ENCODE measurements at places on chromosomes 6 and 20.
A peak's percentile ranks its signal among the peaks of the same experiment; 100 is the strongest.

- no peak for DNase-seq
Measured at GRCh38 chr6:53686355-53686940, 20.9 kb upstream of the KLHL31 start.

GRCh38 chr6:146902846-146903245, 301.4 kb upstream of the STXBP5 start:
- no peak for DNase-seq

DNA sequence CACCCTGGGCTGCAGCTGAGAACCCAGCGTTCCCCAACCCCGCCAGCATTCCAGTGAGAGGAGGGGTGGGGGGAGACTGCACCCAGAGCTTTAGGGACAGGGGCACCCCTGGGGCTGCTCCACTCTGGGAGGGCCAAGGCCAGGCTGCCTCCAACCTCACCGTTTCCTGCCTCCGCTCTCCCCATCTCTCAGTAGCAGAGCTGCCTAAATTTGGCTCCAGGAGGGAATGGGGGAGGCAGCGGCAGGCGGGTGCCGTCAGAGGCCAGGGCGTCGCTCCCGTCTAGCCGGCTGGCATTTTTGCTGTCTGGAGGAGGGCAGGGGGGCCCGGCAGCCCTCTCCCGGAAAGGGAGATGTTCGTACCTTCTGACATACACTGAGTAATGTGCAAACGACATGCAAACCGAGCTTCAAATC, 46.6 kb downstream of the NOL4L start:
- no peak for DNase-seq

DNA sequence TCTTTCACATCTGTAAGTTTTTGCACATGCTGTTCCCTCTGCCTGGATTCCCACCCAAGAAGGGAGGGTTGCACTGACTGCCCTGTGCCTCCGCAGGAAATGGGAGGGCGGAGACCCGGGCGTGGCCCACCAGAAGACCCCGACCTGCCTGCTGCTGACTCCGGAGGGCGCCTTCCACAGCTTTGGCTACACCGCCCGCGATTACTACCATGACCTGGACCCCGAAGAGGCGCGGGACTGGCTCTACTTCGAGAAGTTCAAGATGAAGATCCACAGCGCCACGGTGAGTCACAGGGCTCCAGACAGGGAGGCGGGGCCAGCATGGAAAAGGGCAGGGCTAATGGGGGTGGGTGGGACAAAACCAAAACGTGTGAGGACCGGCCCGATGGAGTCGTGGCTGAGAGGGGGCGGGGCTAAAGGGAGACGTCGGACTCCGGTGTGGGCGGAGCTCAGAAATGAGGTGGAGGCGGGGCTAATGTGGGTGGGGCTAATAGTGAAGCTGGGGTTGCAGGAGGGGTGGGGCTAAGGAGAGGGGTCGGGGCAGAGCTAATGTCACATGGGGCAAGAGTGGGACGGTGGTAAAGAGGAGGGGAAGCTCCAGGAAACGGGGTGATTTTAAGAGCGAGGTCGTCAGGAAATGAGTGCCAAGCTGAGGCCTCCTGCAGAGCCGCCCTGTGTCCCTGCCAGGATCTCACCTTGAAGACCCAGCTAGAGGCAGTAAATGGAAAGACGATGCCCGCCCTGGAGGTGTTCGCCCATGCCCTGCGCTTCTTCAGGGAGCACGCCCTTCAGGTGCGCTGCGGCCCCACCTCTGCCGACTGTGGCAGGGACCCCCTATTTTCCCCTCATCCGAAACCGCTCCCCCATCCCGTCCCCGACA, 12.6 kb downstream of the HSPA12B start:
- DNase-seq = peak; percentile 69

DNA sequence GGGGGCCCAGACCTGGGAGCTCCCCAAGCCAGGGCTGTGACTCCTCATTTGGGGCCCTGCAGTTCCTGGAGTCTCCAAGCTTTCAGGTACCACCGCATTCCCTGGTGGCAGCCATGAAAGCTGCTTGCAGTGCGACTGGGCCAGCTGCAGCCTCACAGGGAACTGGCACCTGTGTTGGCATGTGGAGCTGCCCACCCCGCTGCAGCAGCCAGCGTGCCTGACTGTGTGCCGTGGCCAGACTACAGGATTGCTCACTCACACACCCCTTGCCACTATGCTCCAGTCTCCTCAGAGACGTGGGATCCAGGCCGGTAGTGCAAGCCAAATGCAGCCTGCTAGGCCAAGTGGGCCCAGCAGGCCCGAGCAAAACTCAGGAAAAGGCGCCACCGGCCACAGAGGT, 450.7 kb downstream of the COL12A1 start:
- no peak for DNase-seq

DNA sequence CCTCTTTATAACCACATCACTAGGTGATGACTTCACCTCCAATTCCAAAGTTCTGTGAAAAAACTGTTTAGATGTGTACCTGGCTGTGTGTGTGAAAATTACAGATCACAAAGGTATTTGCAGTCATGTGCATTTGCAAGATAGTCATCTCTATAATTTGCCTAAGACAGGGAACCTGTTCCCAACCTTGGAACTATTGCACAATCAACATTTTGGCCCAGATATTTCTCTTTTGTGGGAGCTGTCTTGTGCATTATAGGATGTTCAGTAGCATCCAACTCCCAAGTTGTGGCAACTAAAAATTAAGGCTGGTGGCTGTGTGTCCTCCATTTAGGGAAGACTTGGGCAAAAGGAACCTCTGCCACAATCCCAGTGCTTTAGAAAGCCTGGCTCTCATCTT, 34.0 kb upstream of the FAM210B start:
- DNase-seq = no peak

DNA sequence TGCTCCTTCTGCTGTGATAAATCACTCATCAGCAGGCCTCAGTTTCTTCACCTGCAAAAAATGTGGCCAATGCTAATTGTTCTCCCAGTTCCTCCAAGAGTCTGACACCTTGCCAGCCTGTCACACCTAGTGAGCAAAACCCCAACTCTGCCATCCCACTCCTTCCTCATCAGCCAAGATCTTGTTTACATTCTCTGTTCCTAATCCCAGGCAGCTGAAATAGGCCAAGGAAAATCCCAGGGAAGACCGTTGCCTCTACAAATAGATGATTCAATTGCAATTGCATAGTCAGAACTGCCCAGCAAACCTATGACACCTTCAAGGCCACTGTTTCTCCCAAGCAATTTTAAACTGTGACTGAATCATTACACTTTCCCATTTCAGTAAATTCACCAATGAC, 78.7 kb downstream of the GMDS start:
- DNase-seq = no peak

- no peak for DNase-seq
Measured at GRCh38 chr6:36676141-36677058, 2.1 kb upstream of the CDKN1A start.

DNA sequence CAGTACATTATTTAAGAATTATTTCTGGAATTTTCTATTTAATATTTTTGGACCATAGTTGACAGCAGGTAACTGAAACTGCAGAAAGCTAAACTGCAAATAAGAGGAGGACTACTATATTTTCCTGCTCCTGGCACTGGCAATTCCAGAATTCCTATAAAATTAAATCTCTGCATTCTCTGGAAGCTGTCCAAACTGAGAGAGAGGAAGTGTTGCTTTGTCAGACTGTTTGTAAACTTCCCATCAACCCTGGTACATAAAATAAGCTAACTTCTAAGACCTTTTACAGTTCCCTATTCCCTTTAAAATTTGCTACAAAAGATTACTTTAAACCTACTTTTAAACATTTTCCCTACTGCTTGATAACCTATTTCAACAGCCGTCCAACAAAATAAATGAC, 196.1 kb upstream of the RUNX2 start:
- DNase-seq = no peak

GRCh38 chr6:13446381-13446780, 41.0 kb downstream of the GFOD1 start:
- DNase-seq = no peak

- DNase-seq = no peak
Measured at GRCh38 chr6:154543628-154544027, 33.1 kb upstream of the CNKSR3 start.

DNA sequence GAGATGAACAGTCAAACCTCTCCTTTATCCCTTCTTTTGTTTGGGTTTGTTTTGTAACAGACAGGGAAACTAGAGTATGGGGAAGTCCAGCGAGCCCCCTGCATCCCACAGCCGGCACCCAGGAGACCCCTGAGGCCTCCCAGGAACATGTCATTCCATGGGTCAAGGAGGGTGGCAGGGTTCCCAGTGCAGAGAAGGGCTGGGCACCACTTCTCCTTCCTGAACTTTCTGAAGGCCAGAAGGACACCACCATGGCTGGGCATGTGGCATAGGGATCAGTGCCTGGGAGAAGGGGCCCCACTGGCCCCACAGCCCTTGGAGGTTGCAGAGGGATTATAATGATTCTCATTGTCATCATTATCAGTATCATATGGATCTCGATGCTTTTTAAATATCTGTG, 13.9 kb upstream of the CST7 start:
- no peak for DNase-seq

GRCh38 chr20:61937146-61937962, 128.3 kb downstream of the TAF4 start:
- DNase-seq = no peak

DNA sequence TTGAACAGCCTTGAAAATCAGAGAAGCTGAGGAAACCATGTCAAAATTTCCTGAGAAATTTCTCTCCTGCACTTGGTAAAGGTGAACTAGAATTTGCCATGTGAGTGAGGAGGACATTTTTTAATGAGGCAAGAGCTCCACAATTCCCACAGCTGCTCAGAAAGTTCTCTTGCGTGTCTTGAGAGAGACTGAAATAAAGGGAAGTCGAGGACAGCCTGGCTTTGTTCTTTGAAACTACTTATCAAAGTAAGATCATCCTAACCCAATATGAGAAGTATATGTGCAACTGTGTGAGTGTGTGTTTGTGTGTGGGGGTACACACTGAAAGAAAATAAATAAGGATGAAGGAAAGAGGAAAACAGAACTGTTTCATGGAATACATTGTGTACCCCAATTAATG, 163.4 kb downstream of the SLC24A3 start:
- no peak for DNase-seq

DNA sequence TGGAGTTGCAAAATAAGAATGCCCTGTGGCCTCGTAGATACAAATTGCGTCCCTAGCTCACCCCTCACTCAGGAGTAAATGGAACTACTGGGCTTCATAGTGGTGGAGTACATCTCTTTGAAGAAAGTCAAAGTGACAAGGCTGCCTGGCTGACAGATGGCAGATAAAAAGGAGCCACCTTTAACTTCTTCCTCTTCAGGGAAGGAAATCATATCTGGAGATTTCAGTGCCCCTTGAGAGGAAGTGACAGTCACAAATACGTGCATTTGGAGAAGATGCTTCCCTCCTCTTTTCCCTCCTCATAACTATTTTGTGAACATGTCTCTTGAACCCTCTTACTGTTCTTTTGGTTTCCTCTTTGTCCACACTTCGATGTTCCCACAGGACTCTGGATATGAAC, 43.2 kb downstream of the PPP1R3G start:
- DNase-seq = no peak

GRCh38 chr6:160386869-160387530, 38.8 kb downstream of the SLC22A3 start:
- no peak for DNase-seq

GRCh38 chr6:63516186-63516944, 55.9 kb upstream of the LOC128125822 start:
- DNase-seq = no peak

DNA sequence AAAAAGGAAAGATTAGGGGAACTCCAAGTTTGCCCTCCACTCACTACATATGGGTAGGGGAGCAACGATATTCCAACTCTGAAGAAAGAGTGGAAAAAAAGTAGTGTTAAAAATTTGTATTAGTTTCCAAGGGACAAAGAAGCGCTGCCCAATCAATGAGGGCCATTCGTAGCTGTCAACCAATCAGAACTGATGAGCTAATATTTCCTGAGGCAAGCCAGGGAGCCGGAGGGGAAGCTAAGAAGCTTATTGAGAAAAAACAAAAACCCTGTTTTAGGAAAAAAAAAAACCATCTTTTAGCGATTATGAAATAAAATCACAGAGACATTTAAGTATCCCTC, 59.5 kb downstream of the TRIM38 start:
- peak; percentile 38 for DNase-seq

DNA sequence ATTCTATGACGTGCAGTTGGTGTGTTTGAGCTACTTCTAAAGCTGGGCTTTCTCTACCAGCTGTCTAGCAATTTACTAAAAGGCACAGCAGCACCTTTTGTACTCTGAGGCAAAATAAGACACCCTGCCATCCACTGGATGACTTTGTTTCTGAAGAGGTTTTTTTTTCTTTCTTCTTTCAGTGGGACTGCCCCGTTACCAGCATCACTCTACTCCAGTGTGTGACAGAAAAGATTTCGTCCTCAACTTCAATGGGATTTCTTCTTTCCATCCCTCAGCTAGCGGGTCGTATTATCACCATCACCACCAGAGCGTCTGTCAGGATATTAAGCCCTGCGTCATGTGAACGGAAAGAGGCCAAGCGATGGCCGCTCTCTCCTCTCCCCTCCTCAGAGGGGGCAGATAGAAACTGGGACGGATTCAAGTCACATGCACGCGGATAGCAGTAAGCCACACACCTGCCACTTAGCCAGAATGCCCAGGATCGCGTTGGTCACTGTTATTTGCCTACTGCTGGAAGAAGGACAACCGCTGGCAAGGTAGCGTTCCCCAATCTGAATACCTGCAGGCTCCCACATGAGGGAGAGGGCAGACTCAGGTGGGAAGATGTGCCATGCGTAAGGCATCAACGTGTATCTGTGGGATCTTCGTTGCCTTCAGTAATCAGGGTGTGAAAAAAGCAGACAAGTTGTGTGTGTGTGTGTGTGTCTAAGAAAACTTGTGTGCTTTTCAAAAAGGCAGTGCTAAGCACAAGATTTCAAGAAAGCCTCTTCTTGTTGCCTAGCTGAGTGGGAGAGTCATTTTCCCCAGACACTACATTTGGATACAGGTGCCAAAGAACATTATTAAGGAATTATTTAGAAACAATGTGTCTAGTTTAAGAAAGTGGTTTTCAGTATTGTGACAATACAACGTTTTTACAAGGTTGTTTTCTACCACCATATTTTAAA, 5.4 kb downstream of the FOXF2 start:
- DNase-seq = no peak

DNA sequence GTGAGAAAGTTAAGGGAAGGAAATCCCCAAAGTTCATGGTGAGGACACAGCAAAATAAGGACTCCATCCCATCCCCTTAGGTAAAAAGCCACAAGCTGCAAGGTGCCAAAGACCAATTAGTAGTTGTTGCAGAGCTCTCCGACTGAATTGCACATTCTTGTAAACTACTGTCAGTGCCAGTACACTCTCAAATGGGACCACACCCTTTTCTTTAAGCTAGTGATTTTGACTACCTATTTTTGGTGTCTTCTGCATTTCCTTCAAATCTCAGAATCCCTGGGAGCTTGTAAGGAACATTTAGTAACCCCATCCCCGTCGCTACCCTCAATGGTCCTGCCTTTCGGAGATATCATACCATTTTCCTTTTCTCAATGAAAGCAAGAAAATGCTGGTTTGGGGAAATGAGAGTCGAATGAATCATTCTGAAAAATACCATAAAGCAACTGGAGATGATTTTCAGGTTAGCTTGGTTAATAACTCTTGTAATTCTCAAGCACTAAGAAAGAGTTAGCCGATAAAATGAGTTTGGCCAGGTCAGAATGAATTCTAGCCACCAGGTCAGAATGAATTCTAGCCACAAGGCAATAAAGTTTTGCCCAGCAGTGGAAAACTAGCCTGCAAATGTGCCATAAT, 5.2 kb upstream of the HMGN3 start:
- peak; percentile 44 for DNase-seq

- no peak for DNase-seq
Measured at GRCh38 chr6:139287868-139288267, 3.9 kb downstream of the TXLNB start.

Measured in GM20000 (cell line).